CD4-positive, alpha-beta T cell treated with Interleukin-17A for 1 hour (primary cell): ENCODE measurements at places on chromosomes 1 and 21.
A peak's percentile ranks its signal among the peaks of the same experiment; 100 is the strongest.

DNA sequence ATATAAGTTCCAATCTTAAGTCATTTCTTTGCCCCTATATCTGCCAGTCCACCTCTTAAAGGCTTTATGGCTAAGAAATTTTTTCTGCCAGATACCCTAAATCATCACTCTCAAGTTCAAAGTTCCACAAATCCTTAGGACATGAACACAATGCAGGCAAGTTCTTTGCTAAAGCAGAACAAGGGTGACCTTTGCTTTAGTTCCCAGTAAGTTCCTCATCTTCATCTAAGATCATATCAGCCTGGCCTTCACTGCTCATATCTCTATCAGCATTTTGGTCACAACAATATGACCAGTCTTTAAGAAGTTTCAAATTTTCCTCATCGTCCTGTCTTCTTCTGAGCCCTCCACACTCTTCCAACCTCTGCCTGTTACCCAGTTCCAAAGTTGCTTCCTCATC, 402.2 kb upstream of the RUNX1 start:
- DNase-seq = no peak

- DNase-seq = no peak
Measured at GRCh38 chr1:50750021-50750619, 209.9 kb downstream of the FAF1 start.

GRCh38 chr1:118563981-118564951, 379.2 kb upstream of the SPAG17 start:
- DNase-seq = no peak

DNA sequence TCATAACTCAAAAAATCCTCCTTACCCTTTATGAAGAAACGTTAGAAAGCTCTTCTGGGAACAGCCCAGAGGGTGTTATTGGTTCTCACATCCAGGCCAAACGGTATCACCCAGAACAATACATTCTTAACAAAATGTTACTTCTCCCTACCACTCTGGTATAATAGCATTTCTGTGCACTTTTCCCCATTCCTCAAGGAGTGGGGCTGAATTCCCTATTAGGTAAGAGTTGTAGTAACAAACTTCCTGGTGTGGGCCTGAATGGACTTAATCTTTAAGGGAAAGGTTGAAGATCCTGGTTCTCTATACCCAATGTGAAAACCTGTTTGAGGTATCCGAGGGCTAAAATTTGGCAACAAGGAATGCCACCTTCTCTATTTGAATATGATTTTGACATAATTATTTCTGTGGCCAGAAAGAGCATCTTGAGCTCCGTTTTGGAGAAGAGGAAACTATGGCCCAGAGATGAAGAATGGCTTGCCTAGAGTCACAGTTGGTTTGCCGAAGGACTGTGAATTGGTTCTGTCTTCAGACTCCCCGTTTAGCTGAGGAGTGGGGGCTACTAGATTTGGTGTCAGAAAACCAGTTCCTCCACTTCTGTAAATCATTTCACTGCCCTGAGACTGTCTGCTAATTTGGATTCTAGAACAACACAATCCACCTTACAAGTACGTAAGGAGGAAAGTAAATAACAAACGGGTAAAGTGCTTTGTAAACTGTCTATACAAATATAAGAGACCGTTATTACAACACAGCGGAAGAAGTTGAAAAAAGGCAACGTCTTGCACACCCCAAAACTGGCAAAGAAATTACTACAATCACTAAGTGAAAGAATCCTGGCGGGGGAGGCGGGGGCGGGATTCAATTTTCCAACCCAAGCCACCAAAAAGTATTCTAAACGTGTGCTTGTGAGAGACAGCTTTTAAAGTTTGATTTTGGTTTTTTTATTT, 2.3 kb downstream of the ANP32E start:
- DNase-seq = peak; percentile 47

DNA sequence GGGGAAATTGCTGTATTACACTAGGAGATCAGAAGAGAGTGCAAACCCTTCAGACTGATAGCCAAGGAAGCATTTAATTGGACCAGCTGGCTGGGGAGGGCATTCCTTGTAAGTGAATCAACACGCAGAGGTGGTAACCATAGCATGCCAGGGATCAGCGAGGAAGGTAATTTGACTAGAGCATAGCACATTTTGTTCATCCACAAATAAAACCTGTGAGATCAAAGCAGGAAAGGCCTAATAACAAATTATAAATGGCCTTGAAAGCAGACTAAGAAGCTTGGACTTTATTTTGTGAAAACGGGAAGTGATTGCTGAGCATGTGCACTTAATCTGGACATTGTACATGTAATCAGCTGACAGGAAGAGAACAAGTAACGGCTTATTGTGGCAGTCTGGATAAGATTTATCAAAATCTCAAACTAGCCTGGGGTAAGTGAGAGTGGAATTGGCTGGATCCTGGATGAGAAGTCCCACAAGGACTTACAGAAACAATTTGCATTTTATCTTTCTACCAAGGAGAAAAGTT, 11.7 kb upstream of the CD55 start:
- no peak for DNase-seq

GRCh38 chr1:111139324-111139955, 453 bp downstream of the DRAM2 start:
- no peak for DNase-seq

GRCh38 chr1:26697978-26698849, 2.4 kb downstream of the ARID1A start:
- DNase-seq = peak; percentile 86
